ENCODE measurements at places on chromosomes 5 and 9.

DNA sequence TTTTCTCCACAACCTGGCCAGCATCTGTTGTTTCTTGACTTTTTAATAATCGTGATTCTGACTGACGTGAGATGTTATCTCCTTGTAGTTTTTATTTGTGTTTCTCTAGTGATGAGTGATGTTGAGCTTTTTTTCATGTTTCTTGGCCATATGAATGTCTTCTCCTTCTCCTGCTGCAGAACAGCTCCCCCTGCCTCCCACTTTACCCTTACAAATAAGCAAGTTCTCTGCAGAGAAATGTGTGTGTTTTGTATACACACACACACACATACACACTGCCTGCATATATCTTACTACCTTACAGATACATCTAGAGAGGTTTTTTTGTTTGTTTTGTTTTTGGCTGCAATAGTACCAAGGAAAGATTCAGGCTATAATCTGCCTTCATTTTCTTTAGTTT lies 88.7 kb upstream of the PHF24 start:
- peak; percentile 15 for DNase-seq

DNA sequence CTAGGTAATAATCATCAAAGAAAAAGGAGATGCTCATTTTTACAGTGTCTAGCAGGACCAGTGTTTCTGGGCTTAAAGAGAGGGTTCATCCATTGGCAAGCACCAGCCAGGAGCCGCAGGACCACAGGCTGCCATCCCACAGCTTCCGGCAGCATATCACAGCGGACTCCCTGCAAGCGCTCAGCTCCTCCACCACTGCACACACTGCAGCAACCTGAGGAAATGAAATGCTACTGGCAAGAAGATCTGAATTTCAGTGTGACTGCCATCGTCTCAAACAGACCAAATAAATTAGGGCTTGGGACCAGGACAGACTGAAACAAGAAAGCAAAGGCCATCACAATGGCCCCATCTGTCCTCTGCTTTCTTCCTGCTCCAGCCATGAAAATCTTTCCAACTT lies 114.2 kb downstream of the TTC39B start:
- DNase-seq: no peak

GRCh38 chr5:181187500-181188213 lies 17.3 kb downstream of the TRIM7 start:
- peak; percentile 87 for DNase-seq

DNA sequence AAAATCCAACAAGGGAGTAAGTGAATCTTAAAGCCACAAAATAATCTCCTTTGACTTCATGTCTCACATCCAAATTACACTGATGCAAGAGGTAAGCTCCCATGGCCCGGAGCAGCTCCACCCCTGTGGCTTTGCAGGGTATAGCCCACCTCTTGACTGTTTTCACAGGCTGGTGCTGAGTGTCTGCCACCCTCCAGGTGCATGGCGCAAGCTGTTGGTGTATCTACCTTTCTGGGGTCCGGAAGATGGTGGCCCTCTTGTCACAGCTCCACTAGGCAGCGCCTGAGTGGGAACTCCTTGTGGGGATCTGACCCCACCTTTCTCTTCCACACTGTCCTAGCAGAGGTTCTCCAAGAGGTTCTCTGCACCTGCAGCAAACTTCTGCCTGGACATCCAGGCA lies 1051.1 kb upstream of the CDH6 start:
- DNase-seq: no peak

DNA sequence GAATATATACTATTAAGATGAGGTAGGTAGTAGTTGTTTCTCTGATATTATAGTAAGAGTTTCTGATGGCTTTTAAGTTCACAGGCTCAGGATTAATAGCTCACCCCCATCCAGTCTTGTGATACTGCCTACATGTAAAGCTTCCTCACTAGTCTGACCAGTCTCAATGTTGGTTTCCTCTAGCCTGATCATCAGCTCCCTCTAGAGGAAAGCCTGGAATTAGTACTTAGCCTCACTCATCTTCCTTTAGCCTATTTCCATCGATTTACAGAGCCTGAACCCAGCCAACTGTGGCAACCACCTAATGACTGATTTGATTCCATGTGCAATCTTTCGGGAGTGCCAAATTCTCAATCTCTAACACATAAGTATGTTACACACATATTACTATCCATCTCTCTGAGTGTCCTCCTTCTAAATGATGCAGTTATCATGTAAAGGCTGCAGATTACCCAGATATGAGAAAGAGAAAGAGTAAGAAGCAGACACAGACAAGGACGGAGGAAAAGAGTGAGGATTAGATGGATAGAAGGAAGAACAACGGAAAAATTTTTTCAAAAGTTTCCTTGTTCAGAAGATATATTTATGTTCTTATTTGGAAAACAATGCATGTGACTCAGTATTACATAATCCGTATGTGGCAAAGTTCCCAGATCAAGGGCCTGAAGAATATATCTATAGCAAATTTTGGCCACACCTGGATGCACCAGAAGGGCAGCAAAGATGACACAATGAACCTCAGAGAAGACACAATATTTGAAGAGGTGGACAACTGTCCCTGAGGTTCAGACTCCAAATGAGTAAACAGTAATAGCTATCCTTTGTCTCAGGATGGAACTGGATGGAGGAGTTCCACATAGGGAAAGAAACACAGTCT lies 333.7 kb downstream of the ELAVL2 start:
- no peak for DNase-seq

DNA sequence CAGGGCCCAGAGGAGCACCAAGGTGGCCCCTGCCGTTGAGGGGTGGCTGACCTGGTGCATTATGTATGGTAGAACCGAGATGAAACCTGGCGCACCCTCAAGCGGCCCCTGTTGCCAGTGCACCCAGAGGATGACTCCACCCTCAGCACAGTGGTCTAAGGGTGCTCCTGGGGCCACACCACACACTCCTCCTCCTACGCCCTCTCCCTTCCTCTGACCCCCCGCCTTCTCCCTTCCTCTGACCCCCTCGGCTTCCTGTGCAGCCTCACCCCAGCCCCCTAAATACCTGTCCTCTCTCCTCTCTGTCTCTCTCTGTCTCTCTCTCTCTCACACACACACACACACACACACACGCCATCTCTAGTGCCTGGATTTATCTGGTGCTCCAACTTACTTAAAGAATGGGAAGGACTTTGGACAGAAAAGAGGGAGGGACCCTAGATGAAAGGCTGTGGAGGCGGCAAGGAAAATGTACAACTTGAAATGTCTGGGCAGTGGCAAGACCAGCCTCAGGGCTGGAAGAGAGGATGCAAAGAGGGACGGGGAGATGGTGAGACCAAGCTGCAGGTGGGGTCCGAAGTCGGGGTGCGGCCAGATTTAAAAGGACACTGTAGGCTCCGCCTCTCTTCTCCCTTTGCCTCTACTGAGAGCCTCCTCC lies 18.2 kb upstream of the SLC30A5 start:
- no peak for DNase-seq

- DNase-seq: peak; percentile 9
Observed at GRCh38 chr5:110865400-110866094, 126.7 kb downstream of the SLC25A46 start.

- no peak for DNase-seq
Observed at GRCh38 chr5:137778772-137779564, 24.8 kb upstream of the HNRNPA0 start.
